Muscle of arm (tissue), 14 donors: ENCODE measurements at places on chromosomes 13 and 19. TPM values are rescaled to one million over a fixed set of nuclear protein-coding genes. Genes with fewer than 3 reads are reported as not detected.

DNA sequence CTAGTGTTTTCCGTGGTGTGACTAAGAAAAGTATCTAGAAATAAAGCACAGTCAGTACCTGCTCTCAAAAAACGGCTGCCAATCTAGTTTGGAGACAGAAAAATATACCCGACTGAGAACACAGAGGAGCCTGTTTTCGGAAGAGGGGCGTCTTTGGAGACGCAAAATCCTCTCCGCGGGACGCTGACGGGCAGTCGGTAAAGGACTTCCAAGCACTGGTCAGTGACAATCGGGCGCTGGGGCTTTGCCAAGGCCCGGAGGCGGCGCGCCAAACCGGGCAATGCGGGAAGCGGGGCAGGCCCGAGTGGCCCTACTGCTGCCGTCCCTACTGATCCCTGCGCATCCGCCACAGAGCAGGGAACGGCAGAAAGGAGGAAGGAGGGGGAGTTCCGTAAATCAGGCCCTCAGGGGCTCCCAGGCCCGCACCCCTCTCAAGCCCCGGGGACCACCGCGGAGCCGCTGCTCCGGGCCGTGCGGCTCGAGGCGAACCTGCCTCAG, 588 bp upstream of the DPY19L3 start:
- DNase-seq = peak; percentile 63

GRCh38 chr13:49585220-49586157, at the start of gene RCBTB1:
TSS of gene RCBTB1 (minus strand) at chr13:49585558. CDS start at chr13:49567279, 18,279 bp downstream.
- peak; percentile 59 for DNase-seq

- no peak for DNase-seq
Measured at GRCh38 chr19:40363069-40363468, 14.6 kb downstream of the PLD3 start.

DNA sequence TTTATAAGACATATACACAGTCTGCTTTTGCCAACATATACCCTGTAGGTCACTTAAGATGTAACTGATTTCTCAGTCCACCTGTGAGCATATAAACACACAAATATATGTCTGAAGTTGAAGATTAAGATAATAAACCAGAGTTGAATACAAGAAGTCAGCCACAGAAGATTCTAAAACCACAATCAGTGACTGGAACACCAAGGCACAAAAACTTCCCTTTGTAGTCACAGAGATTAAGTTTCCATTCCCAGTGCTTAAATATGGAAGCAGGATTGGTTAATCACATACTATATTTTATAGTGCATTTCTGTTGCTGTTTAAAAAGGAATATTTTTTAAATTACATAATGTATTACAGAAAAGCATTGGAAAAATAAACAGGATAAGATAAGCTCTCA, 39.9 kb downstream of the MTMR6 start:
- no peak for DNase-seq

DNA sequence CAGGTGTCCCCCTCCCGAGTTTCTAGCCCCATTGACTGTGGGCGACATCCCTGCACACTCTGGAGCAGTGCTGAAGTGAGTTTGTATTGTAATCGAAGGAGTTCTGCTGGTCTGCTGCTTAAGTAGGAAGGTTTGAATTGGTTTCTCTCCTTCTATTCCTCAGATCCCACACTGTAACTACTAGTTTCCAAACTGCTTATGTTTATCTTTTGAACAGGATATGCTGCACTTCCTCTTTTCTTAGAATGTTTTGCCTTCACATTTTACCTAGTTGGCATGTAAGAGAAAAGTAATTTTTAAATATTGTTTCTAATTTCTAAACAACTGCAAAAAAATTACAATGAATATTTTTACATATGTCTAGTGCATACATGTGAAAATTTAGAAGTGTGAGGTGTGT, 511.8 kb downstream of the KLF12 start:
- DNase-seq = no peak

DNA sequence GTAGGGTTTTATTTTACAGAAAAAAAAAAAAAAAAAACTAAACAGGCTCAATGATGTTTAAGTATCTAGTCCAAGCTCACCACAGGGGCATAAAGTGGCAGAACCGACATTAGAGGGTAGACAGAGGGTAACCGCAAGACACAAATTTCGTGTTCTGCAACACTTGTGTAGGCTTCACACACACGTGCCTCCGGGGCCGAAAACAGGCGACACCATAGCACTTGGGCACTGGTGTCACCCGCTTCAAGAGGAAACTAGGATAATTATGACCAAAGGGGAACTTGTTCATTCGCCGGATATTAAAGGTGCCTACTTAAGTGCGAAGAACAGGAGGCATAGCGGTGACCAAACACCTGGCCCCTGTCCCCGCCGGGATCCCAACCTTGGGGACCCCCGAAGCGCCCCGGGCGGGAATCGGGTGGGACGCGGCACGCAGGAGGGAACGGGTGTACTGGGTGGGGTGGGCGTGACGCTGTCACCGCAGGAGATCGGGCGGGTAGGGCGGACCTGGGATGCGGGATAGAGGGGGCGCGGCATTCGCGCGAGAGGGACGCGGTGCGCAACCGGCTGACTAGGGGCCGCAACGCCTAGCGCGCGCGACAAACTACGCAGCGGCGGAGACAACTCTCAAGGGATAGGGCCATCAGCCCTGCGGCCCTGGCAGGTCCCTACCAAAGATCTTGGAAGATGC, 558 bp downstream of the MZT1 start:
- no peak for DNase-seq

- DNase-seq = no peak
Measured at GRCh38 chr13:20090349-20090748, 70.5 kb downstream of the GJA3 start.

DNA sequence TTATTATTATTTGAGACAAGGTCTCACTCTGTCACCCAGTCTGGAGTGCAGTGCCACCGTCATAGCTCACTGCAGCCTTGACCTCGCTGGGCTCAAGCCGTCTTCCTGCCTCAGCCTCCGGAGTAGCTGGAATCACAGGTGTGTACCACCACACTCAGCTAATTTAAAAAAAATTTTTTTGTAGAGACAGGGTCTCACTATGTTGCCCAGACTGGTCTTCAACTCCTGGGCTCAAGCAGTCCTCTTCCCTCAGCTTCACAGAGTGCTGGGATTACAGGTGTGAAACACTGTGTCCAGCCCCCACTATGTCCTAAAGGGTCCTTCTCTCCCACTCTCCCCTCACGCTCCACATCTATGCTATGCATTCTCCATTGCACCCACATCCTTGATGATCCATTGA, 9.1 kb upstream of the TLE2 start:
- no peak for DNase-seq

- no peak for DNase-seq
Measured at GRCh38 chr13:80558074-80558473, 217.1 kb upstream of the SPRY2 start.

DNA sequence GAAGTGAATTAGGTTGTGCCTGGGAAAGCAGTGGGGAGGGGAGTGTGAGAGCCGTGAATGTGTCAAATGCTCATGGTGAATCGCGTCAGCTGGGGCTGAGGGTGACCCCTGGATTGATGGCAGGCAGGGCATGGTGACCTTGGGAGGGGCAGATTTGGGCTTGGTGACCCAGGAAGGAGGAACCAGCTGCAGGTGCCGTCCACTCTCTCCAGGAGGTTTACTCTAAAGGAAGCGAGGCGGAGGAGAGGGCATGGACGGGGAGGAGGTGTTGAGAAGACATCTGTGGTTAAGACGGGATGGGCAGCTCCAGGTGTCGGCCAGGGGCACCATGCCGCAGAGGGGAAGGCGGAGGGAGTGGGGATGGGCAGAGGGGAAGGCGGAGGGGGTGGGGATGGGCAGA, 28.7 kb downstream of the TMEM255B start:
- DNase-seq = no peak

DNA sequence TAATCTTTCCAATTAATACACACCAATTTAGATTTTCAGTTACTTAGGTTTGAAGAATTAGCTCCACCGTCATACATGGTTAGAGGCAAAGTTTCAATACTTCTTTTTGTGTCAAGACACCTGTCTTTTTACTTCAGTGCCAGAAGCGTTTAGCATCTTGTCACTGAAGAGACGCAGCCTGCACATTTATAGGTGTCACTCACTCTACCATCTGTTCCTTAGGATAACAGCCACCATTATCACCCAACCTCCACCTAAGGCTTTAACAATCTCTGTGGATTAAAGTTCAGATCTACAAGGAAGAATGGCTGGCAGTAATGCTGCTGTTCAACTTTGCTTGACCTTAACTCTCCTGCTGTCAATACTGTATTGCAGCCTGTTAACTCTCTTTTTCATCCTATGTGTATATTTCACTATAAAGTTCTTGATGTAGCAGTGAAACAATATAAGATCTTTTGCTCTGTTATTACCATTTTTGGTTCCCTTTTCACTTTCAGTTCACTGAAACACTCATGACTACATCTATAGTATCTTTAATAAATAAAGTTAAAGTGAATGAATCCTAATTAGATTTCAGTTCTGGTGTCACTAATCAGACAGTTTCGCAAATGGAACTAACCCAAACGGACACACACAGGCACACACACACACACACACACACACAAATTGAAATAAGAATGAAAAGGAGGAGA, 435.6 kb downstream of the PCDH9 start:
- DNase-seq = no peak

DNA sequence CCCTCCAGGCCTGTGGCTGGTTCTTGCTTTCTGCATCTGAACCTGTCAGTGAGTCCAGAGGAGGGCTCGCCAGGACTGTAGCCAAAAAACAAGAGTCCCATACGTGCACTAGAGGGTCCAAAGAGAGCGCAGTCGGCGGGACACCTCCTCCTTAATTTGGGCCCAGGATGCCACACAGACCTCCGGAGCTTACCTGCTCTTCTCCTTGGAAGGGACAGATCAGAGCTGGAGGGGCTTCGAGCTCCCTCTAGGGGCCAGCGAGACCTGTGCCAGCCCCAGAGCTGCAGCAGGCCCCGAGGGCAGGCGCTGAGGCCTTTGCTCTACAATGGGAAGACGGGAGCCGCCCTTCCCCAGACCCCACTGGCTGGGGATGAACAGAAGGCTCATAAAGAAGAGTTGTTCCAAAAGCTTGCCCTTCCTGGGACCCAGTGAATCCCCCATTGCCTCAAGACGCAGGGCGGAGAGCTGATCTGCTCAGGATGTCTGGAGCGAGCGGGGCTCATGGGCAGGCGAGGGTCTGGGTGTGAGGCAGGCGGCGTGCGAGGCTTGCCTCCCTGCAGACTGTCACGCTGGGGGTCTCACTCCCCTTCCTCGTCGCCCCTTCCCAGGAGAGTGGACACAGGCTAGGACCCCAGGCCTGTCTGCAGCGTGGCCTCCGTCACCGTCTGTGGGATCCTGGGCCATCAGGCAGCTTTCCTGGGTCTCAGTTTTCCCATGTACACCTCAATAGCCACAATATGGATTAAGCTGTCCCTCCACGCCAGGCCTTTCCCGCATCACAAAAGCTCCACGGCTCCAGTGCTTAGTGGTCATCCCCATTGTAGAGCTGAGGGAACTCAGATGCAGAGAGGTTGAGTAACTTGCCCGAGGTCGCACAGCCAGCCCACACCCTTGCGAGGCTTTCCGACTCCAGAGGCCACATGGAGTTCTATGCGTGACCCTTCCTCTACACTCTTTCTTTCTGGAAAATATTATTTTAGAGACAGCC, 46.9 kb upstream of the VSTM2B start:
- no peak for DNase-seq

DNA sequence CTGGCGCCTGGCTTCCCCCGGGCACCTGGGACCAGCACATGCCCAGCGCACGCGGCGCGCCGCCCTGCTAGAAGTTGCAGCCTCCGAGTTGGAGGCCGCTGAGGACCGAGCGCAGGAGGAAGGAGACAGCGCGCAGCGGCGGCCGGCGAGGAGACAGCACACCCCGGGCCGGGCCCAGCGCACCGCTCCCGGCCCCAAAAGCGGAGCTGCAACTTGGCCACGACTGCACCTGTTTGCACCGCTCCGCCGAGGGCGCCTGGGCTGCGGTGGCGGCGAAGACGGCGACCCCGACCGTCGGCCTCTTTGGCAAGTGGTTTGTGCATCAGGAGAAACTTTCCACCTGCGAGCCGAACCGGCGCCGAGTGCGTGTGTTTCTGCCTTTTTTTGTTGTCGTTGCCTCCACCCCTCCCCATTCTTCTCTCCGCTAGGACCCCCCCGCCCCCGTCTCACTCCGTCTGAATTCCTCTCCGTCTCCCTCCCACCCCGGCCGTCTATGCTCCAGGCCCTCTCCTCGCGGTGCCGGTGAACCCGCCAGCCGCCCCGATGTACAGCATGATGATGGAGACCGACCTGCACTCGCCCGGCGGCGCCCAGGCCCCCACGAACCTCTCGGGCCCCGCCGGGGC, at the start of gene SOX1:
Gene SOX1, plus strand, starts transcription at position 34 of the 626 bp plus-strand sequence. Its CDS starts 510 bp downstream, at position 544.
- no peak for DNase-seq

DNA sequence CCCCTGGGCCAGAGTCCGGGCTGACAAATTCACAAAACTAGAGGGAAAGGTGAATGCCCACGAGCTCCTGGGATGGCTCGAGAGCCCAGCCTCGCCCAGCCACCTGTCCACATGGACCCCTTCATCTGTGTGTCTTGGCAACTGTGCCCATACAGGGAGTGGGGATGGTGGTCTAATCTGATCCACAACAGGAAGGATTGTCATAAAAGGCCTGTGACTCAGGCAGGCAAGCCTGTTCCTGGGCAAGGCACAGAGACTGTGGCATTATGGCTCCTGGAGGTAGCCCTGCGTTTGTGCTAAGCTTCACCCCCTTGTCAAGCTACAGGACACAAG, 20.0 kb downstream of the CAPS start:
- no peak for DNase-seq

DNA sequence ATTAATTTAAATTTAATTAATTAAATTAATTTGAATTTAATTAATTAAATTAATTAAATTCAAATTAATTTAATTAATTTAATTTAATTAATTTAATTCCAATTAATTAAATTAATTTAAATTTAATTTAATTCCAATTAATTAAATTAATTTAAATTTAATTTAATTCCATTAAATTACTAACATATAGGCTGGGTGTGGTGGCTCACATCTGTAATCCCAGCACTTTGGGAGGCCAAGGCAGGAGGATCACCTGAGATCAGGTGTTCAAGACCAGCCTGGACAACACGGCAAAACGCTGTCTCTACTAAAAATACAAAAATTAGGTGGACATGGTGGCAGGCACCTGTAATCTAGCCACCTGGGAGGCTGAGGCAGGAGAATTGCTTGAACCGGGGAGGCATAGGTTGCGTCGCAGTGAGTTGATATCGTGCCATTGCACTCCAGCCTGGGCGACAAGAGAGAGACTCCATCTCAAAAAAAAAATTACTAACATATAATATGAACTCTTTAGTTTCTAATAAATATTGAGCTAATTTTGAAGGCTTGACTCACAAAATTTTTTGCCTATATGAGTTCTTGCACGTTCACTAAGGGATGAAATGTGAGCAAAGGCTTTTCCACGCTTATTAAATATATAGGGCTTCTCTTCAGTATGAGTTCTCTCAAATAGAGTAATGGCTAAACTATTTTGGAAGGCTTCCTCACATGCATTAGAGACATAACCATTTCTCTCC, 9.0 kb upstream of the USP29 start:
- DNase-seq = no peak

The LIM2 gene
- not detected for polyA plus RNA-seq

The ZNF616 gene
- 7.3 TPM for polyA plus RNA-seq

The CCNE1 gene
- polyA plus RNA-seq = 25.3 TPM

The ADAMTS10 gene
- 30.2 TPM for polyA plus RNA-seq

The MYO1F gene
- 3.8 TPM for polyA plus RNA-seq

The C19orf85 gene
- not detected for polyA plus RNA-seq

The WDR87 gene
- 0.23 TPM for polyA plus RNA-seq
